ENCODE measurements at places on chromosomes 1 and 21.
A peak's percentile ranks its signal among the peaks of the same experiment; 100 is the strongest.

GRCh38 chr1:96865731-96866685, 144.4 kb downstream of the PTBP2 start:
- DNase-seq = no peak

DNA sequence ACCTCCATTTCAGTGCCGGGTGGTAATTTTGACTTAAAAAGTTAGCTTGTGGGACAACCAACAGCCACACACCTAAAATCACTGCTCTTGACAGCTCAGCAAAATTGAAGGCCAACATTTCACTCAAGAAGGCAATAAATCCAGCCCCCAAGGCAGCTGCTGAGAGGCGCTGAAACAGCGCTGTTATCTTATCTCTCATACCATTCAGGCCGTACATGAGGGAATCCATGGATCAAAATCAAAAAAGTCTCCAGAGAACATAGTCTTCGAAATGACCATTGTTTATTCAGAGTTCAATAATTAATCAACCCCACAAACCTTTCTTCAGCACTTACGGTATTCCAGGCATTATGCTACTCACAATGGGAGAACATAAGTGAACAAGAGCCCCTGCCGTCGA, 38.5 kb downstream of the ZBTB18 start:
- DNase-seq = peak; percentile 45

GRCh38 chr1:23187637-23188036, 19.0 kb upstream of the LUZP1 start:
- no peak for DNase-seq

GRCh38 chr21:41447356-41447755, 21.3 kb downstream of the MX1 start:
- DNase-seq = no peak

DNA sequence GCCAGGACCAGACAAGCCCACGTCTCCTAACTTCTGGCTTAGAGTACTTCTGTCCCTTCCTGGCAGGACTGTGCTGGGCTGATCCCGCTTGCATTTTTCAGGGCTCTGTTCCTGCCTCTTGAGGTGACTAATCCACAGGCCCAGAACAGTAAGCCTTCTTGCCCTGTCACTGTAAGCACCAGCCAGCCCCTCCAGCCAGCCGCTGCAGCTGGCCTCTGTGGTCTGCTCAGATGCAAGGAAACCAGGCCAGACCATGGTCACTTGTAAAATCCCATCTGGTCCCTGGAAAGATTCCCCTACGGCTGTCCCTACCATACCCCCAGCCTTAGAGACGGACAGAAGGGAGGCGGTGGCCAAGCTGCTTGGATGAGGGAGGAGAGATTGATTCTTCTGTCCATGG, 74.2 kb downstream of the KIRREL1 start:
- DNase-seq = no peak

DNA sequence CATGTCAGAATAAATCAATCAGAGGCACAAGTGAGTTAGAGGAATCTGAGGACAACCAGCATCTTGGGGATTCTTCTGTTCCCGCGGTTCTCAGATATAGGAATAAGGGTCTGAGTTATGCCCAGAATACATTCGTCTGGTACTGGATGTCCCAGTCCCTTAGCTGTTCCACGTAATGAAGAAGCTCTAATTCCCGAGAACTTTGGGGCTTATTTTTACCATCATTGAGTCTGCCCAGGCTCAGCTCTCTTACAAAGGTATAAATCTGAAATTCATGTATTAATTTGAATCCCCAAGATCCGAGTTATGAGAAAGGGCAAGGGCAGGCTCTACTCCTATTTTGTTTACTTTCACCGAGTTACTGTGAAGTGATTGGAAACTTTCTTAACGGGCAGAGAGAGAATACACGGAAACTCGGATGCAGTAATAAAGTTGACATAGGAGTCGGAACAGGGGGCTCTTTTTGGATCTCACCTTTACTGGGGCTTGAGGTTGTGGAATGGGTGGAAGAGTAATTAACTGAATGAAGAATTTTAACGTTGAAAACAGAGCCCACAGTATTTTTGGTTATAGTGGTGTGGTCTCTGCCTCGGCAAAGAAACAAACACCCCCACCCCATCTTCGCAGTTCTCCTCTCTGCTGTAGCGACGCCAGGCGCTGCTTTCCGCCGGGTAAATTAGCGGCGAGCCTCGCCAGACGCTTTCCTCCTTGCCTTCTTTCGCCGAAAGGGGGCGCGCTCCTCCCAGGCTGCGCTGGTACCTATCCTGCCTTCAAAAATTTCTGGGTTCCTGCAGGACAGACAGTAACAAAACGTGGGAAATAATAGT, 7.1 kb downstream of the PRRX1 start:
- no peak for DNase-seq

DNA sequence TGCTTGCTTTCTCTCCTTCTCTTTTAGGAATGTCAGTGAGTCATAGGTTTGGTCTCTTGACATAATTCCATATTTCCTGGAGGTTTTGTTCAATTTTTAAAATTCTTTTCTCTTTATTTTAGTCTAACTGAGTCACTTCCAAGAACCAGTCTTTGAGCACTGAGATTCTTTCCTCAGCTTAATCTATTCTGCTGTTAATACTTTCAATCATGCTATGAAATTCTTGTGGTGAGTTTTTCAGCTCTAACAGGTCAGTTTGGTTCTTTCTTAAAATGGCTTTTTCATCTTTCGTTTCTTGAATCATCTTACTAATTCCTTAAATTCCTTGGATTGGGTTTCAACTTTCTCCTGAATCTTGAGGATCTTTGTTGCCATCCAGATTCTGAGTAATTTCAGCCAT, 321.0 kb downstream of the PTBP2 start:
- DNase-seq = no peak

- no peak for DNase-seq
These were observed 79.8 kb upstream of the CYYR1 start for GRCh38 chr21:26652854-26653253.

DNA sequence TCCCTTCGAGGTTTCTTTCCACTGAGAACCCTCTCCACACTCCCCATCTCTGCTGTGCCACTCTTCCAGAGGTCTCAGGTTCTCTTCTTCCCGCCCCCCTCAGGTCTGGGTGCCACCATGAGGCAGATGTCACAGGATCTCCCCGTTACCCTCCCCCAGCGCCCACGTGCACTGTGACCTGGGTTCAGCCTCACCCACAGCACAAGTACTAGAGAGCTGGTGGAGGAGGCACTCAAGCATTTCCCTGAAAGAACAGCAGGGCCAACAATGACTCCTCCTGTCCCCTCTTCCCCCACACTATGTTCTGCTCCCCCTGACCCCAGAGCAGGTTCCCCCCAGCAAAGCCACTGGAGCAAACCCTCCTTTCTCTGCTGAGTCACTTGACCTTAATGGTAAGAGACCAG, 14.3 kb downstream of the PLEKHA6 start:
- no peak for DNase-seq

GRCh38 chr1:117676615-117677130, 70.8 kb downstream of the TENT5C start:
- DNase-seq = no peak

DNA sequence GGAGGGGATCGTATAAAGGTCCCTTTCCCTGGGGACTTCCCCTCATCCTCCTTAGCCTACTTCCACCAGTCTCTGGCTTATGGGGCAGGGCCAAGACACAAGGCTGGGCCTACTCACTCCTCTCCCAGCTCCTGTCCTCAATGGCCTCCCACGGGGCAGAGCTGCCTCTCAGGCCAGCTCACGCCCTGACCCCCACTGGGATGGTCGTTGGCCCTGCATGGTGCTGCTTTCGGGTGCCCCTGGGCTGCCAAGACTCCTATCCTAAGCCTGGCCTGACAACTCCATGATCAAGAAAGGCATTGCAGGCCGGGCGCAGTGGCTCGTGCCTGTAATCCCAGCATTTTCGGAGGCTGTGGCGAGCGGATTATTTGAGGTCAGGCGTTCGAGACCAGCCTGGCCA, 6.2 kb downstream of the CPLANE2 start:
- DNase-seq = no peak

- DNase-seq = no peak
These were observed 795 bp downstream of the SYT2 start for GRCh38 chr1:202709276-202710041.

DNA sequence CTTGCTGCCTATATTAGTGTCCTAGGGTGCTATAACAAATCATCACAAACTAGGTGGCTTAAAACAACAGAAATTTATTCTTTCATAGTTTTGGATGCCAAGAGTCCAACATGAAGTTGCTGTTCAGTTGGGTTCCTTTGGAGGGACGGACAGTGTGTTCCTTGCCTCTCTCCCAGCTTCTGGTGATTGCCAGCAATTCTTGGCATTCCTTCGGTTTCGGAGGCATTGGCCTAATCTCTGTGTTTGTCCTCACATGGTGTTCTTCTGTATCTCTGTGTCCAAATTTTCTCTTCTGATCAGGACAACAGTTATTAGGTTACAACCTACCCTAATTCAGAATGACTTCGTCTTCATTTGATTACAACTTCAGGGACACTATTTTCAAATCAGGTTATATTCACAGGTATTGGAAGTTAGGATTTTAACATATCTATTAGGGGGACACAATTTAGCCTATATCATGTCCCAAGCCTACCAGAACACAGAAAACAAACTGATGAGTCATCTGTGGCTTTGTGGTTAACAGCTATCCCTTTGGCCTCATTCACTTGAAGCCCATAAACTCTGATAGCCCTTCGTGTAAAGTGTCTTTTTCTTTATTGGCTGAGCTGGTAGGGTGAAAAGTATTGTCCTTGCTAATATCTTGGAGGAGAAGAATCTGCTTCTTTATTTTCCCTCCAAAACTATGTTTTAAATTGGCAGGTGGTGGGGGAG, 83.2 kb upstream of the PAPPA2 start:
- no peak for DNase-seq

GRCh38 chr1:118032883-118033282, 103.3 kb downstream of the WDR3 start:
- no peak for DNase-seq

DNA sequence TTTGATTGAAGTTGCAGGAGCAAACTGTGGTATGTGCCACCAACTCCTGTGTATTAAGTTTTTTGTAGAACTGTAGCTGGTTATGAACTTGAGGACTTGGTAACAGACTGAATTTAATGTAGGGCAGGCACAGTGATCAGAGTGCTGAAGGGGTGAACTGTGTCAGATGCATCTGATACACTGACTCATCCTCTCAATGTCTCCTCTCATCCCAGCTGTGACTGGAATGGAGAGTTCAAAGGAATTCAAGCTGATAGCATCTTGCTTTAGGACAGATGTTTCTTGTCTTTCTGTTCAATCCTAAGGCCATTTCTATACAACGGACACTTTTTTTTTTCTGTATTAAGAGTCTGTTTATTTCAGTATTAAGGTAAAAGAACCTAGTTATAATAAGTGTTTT, 25.0 kb upstream of the GBP1 start:
- DNase-seq = no peak

DNA sequence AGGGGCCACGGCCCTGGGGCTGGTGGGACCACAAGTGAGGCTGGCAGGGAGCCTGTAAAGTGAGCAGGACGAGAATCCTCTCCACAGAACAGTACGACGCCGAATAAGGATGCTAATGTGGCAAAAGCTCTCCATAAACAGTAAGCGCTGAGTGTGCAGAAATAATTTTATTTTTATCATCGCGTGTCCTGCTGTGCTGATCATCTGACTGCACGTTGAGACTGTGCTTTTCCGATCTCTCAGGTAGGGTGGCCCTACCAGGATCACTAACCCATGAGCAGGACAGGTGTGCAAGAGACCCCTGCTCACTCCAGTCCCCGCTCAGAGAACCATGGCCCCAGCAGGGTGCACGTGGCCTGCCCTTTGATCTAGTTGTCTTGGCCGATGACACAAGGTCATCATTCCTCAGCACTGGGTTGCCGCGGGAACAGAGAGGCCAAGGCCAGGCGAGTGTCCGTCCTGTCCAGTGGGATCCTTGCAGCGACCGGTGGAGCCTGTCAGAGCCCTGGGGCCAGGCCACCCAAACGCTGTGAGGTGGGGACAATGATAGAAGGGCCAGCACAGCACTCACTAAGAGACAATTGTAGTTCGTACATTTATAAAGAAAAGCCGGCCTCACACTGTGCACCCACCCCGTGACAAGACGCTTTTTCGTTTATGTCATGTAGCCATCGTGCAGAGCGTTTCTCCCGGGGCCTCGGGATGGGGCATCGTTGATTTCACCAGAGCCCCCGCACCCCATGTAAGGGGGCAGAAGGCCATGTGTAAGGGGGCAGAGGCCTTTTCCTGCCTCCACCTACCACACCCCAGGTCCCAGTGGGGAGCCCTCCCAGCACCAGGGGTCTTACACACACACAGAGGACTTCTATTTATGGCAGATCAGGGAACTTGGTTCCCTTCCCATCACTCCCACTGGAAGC, 52.7 kb upstream of the ADARB1 start:
- no peak for DNase-seq

DNA sequence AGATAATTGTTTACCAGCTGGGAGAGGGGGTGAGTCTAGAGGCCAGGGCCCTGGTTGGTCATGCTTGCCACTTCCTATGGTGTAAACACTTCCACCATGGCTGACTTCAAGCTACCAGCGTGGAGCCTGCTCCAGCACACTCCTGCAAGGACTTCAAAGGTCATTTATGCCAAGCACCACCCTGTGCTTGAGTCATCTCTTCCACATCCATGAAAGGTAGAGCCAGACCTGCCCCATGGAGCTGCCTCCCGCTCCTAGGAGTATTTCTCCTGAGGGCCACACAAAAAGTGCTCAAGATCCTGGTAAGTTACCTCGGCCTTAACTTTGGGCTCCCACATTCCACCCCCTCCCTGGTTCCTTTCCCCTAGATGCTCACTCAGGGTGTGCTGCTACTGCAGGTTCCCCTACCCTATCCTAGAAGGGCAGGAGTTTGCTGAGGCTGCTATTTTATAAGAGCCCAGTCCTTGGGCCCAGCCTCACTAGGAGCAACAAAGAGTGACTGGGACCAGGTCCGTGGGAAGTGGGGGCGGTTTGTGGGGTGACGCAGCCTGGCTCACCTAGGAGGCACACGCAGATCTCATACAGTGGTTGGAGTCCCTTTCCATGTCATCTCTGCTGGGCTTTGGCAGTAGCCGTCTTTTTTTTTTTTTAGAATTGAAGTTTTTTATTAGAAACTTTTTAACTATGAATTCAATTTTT, 2.4 kb downstream of the RAB7B start:
- DNase-seq = no peak

- no peak for DNase-seq
These were observed 16.0 kb downstream of the RRP1 start for GRCh38 chr21:43805275-43805800.

DNA sequence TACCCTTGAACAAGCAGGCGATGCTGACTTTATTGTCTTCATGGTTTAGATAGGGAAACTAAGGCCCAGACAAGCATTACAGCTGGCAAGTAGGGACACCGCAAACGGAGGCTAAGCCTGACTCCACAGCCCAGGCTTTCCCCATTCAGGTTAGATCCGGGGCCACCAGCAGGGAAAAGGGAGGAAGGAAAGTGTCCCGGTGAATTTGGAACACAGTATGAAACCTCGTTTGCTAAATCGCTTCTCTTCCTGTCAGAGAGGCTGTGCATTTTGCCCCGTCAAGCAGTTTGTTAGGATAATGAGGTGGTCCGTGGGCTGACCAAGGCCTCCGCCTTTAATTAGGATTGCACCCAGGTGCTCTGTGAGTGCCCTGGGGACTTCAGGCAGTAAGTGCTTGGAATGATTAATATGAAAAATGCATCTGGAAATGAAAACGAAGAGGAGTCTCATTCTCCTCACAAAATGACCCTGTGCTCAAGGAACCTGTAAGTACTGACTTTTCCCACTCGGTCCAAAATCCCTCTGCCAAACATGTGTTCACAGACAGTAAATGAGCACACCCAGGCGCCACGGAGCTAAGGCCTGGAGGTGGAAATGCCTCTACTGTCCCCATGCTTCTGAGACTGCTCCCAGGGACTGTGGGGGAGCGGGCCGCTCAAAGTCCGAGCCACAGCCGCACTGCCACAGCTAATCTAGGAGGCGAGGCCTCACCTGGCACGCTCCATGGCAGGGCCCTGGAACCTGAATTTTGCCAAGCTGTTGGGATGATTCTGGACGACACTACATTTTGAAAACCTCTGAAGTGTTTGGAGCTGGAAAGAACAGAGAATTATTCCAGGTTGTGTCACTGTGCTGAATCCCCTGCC, 234.1 kb downstream of the SDCCAG8 start:
- DNase-seq = no peak

All from SK-N-DZ (cell line).